Brain (organoid and tissue), 16 donors: ENCODE measurements at places on chromosomes 12 and 14.
A peak's percentile ranks its signal among the peaks of the same experiment; 100 is the strongest.

GRCh38 chr14:26974965-26975364 lies 377.1 kb upstream of the NOVA1 start:
- peak; percentile 85 for DNase-seq

DNA sequence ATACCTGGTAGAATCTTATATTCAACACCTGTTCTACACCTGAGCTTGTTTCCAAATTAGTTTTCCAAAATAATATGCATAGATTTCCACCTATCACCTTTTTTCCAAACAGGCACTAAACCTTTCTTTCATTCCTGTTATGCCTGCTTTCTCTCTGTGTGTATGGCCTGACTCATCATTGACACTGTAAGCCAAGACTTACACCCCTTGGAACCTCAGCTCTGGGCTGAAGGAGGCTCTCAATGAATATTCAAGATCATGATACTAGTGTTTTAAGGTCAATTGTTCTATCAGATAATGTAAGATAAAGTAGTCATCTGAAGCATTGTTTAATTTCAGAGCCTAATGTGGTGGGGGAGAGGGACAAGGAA lies 1193.3 kb downstream of the FLRT2 start:
- no peak for DNase-seq

DNA sequence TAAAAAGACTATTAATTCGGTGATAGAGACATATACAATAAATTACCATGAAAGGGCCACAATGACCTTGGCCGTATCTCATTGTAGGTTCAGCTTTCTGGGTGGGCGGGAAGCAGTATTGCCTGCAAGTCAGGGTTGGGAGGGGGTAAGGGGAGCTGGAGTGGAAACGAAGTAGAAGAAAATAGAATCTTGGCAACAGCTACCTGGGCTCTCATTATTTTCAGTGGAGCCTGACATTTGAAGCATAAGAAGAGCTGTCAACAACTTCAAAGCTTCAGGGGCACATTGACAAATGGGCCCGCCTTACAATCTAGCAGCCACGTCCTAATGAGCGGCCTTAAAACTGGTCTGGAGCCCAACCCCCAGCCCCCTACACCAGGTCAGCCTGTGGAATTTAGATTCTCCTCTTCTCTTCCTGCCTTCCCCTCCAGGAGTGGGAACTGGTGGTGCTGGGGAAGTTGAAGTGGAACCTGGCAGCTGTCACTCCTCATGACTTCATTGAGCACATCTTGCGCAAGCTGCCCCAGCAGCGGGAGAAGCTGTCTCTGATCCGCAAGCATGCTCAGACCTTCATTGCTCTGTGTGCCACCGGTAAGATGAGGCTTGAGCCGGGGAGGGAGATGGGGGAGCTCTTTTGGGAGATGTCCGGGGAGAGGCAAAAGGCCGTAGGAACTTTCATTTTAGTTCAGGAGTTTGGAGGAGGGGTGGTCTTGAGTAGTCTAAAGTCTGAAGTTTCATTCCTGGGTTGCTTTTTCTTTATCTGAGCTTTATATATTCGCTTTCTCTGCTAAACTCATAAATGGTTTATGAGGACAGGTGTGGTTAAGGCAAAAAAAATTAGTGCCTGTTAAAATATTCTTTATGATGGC lies 5.0 kb downstream of the CCND2 start:
- no peak for DNase-seq

- peak; percentile 83 for DNase-seq
Observed at GRCh38 chr14:53306267-53306721, 153.2 kb upstream of the DDHD1 start.

DNA sequence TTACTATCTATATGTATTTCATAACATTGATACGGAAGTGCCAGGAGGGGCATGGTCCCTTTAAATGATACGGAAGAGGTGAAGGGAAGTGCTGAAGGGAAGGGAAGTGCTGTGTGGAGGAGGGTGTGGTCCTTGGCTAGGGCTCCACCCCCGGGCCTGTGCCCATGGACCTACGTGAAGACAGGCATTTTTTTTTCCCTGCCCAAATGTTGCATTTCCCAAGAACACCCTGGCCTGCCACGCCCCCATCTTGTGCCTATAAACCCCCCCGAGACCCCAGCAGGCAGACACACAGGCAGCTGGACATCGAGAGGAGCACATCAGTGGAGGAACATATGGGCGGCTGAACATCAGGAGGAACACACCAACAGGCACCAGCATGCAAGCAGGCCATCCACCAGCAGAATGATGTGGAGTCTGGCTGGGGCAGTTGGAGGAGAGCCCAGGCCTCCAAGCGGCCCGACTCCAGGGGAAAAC lies 134.1 kb downstream of the SLC41A2 start:
- DNase-seq = no peak

DNA sequence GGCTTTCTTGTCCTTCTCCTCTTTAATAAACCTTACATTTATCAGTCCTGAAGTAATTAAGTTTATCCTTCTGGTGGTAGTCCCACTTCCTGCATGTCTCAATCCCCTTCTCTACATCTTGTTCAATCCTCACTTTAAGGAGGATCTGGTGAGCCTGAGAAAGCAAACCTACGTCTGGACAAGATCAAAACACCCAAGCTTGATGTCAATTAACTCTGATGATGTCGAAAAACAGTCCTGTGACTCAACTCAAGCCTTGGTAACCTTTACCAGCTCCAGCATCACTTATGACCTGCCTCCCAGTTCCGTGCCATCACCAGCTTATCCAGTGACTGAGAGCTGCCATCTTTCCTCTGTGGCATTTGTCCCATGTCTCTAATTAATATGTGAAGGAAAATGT lies 79.3 kb downstream of the ZFC3H1 start:
- no peak for DNase-seq

DNA sequence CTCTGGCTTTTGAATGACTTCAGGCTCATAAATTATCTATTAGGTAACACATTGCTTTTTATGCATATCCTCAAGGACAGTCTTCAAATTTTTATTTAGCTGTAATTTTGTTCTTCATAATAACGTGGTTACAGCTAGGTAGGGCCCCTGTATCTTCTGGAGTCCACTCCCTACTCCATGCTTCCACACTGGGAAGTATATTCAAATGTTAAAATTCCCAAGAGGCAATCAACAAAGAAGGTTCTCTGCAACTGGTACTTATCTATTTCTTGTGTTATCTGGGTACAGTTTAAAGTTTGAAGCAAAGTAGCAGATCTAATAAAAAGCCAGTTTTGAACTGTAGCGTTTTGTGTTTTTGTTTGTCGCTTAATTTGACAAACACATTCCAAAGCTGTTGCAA lies 20.1 kb upstream of the BAZ1A start:
- no peak for DNase-seq

- no peak for DNase-seq
Observed at GRCh38 chr12:51339750-51340149, 6.7 kb downstream of the CELA1 start.

DNA sequence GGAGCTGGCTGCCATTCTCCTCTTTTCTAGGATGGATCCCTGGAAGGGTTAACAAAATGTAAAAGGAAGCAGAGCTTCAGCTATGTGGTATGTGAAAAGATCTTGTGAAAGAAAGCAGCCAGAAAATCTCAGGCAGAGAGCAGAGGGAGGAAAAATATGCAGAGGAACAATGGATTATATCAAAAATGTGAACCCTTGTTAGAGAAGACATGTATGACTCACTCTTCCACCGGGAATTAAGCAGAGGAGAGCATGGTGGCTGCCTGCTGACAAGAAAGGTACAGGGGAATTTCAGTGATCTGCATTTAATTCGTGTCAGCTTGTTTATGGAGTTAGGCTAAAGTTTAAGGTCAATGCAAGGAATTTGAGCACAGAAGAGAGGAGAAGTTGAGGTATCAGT lies 46.3 kb downstream of the KCNA1 start:
- DNase-seq = no peak

DNA sequence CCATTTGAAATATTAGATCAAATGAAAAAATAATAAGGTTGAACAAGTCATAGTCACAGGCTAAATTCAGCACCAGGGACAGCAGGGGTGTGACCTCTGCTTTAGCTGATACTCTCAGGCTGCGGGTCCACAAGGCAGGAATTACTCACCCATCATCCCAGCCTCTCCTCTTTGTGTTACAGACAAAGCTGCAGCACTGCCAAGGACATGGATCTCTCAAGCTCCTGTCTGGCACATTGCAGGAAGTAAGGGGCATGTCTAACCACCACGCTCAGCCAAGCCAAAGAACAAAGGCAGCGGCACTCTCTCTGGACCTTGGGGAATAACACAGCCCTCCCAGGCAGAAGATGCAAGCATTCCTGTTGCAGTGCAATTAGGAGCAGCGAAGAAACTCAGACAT lies 783.8 kb downstream of the VRK1 start:
- peak; percentile 30 for DNase-seq

DNA sequence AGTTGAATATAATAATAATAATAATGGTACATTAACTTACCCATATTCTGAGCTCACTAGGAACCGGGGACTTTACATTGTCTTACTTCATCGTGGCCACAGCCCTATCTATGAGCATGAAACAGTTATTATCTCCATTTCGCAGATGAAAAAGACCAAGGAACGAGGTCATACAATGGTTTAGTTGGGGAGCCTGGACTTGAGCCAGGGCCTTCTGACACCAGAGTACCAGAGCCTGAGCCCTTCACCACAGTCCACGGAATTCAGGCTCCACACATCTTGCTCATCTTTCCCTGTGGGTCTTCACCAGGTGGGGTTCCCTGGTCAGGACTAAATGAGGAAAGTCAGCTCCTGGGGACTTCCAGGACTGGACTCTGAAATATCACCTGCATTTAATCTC lies 31.3 kb upstream of the CMKLR1 start:
- DNase-seq = no peak

DNA sequence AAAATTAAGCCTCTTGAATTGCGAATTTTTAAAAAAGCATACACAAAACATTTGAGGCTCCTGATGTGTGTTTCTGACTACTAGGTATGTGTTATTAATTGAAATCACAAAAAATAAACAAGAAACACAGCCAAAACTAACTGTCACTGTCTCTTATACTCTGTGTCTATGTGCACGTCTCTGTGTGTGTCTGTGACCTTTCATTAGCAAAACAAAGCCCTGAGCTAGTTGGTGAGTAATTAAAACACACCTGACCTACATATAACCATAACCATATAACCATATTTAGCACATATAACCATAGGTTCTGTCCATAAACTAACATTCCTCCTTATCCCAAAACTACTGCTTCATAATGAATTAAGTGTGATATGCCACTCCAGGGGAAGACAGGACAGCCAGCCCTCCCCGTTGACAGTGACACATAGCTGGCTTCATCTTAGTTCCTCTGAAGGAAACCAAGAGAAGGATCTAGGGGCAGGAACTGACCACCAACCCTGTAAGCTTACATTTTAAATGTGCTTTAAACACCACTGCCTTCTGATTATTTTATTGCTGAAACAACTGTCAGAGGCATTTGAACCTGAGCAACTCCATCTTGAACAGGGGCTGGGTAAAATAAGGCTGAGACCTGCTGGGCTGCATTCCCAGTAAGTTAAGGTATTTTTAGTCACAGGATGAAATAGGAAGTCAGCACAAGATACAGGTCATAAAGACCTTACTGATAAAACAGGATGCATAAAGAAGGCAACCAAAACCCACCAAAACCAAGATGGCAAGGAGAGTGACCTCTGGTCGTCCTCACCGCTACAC lies 106.7 kb downstream of the PPP2R5E start:
- DNase-seq = no peak

GRCh38 chr12:3145033-3145432 lies 67.9 kb downstream of the TSPAN9 start:
- no peak for DNase-seq

- peak; percentile 81 for DNase-seq
Observed at GRCh38 chr14:39491134-39491571, 58.9 kb upstream of the FBXO33 start.

DNA sequence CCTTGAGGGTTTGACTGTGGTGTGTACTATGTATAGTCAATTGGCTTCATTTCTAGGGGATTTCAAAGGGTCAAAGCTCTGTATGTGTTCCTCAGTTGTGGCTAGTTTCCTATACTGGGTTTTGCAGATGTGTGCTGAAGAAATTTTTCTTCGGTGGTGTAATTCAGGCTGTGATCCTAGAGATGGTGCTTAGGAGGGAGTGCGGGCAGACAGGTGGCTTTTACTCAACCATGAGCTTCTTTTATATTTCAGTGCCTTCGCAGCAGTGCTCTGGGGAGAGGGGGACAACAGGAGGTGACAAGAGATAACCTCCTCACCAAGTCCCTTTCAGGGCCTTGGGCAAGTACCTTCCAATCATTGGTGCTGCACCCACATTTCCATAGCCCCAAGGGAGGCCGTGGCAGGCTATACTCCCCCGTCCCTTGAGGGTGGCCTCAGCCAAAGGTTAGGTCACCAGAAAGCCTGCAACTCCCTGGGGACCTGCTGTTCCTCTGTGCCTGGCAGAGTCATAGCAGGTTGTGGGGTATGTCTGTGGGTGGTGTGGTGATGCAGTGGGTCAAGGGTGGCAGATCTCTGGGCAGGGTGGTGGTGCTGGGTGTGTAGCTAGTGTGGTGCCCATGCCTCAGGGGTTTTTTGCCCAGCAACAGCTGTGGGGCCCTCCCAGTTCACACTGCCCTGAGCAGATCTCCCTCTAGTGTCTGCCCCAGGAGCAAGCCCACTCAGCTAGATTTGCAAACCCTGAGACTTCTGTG lies 37.0 kb upstream of the TMX1 start:
- DNase-seq = no peak

DNA sequence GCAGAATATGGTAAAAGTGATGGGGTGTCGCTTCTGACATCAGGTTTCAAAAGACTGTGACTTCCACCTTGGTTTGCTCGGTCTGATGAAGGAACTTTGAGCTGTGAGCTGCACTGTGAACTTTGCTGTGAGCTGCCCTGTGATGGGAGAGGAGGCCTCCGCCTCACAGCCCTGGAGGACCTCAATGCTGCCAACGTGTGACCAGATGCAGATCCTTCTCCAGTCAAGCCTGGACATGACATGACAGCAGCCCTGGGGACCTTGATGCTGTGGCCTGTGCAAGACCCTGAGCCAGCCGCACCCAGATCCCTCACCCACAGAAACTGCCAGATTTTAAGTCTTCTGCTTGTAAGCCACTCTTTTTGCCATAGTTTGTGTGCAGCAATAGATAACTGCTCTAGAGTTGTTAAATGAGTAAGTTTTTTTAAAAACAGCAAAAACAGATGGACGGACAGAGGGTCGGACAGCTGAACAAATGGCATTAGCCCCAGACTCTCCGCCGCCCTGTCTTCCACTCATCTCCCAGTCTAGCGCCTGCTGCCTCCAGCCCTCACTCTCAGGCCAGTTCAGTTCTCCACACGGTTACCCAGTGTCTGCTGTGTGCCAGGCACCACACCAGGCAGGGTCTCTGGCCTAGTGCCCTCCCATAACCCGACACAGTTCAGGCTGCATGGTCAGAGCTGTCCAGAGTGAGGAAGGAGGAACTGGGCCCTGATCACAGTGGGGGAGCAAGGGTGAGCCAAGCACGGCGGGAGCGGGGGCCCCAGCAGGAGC lies 13.1 kb upstream of the LRTM2 start:
- no peak for DNase-seq
